ENCODE measurements at places on chromosomes 4 and X. TPM values are rescaled to one million over a fixed set of nuclear protein-coding genes. Genes with fewer than 3 reads are reported as not detected.

TRPC3 gene
- 2.5 TPM for total RNA-seq

VCX gene
- total RNA-seq, result not detected

AFF2 gene
- total RNA-seq, result 1.5 TPM

INPP4B gene
- total RNA-seq, result 16.8 TPM

GABRB1 gene
- total RNA-seq, result not detected

MTMR8 gene
- 4.1 TPM for total RNA-seq

PPP1R2C gene
- total RNA-seq, result not detected

NXF3 gene
- not detected for total RNA-seq

PABPC5 gene
- total RNA-seq, result not detected

MEPE gene
- total RNA-seq, result not detected

IGSF1 gene
- total RNA-seq, result not detected

FUNDC2 gene
- total RNA-seq, result 74.1 TPM

SPANXB1 gene
- not detected for total RNA-seq

TREX2 gene
- total RNA-seq, result 0.83 TPM

RNF150 gene
- total RNA-seq, result not detected

RASGEF1B gene
- 3.6 TPM for total RNA-seq

ZC4H2 gene
- total RNA-seq, result 12.1 TPM

TMPRSS11D gene
- total RNA-seq, result not detected

PDGFC gene
- total RNA-seq, result not detected

All from activated T-helper 1 cell treated with anti-CD3 and anti-CD28 coated beads, Interleukin-12 subunit alpha, Interleukin-12 subunit beta, Interleukin-2, Interleukin-4 antibody, amounts not matched to agents 30 ng/mL and 10 ng/mL and 1 ng/mL, durations not matched to agents 14 hours and 24 hours and 36 hours (primary cell).